AG04450 (cell line): ENCODE measurements at places on chromosomes 5 and 9.
A peak's percentile ranks its signal among the peaks of the same experiment; 100 is the strongest.

GRCh38 chr9:128127990-128128835 is 684 bp upstream of the PTGES2 start:
- peak; percentile 77 for DNase-seq

DNA sequence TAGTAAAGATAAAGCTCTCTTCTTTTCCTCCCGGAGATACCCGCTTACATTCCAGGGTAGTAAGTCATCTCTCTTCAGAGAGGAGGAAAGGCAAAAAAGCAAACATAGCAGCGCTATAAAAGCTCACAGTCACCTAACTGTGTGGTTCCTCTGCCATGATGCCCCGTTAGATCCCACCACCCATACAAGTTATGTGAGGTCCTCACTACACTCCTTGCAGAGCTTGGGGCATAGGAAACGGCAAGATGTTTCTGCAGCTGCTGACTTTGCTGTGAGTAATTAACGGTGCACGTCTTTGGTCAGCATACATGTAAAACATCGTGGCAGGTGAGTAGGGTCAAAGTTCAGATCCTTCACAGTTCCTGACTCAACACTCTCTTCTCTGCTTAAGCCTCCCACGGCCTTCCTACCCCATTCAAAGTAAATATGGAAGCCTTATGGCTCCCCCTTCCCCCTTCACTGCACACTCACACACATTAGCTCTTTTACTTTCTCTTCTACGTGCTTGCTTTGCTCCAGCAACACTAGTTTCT is 218.9 kb downstream of the DIRAS2 start:
- DNase-seq, result no peak

DNA sequence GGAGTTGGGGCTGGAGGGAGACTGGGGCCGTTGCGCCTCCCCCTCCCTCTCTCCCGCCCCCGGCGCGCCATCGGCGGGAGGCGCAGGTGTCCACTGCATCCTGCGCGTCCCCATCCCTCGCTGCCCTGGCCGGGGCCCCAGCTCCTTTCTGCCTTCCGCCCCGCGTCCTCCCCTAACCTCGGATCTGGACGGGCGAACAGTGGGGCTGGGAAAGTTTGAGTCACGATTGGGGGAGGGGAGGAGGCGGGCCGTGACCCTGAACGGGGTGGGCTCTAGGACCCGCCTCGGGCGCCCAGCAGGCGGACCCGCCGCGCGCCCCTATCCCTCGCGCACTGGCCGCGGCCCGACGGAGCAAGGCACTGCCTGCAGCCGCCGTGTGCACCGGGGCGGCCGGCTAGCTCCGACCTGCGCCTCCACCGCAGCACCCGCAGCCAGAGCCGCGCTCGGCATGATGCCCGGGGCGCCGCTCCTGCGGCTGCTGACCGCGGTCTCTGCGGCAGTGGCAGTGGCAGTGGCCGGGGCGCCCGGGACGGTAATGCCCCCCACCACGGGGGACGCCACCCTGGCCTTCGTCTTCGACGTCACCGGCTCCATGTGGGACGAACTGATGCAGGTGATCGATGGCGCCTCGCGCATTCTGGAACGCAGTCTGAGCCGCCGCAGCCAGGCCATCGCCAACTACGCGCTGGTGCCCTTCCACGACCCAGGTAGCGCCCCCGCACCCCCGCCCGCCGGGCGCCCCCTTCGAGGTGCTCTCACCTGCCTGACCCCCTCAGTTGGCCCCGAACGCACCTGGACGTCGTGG is at the start of gene HMCN2:
Gene HMCN2, plus strand, starts transcription at position 330 of the 805 bp plus-strand sequence. Its CDS starts 119 bp downstream, at position 449.
- DNase-seq, result no peak

- no peak for DNase-seq
These were observed 215.5 kb upstream of the RGMB start for GRCh38 chr5:98557916-98558315.

GRCh38 chr9:129322022-129322621 is 144.1 kb upstream of the IER5L start:
- DNase-seq, result no peak

DNA sequence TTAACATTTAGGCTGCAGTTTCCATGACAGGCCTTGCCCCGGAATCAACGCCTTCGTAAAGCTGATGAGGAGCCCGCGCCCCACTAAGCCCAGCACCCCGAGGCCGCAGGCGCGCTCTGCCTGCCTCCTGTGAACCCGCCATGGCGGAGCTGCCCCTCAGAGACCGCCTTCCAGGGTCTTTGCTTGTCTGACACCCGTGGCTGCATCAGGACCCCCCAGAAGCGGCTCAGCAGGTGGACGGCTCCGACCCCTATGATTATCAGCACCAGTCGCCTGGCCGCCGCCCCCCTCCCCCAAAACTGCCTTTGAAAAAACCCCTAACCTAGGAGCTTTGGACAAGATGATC is 507 bp upstream of the DPH7 start:
- DNase-seq, result no peak

DNA sequence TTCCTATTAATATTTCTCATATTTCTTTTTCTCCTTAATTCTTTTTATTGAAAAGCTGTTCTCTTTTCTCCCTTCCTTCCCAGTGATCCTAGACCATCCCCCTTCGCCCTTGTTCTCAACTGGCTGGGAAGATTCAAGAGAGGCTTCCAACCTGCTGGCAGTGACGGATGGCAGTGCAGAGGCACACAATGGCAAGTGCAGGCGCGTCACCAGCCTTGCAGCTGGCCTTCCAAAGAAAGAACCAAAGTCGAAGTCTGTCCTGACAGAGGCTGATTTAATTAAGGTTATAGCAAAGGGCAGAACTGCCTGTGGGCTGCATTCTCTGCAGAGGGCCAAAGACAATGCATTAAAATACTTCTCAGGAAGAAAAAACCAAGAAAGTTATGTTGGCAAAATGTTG is 7.4 kb downstream of the CEMIP2 start:
- no peak for DNase-seq

GRCh38 chr9:13388157-13388556 is 108.7 kb upstream of the MPDZ start:
- no peak for DNase-seq
